ENCODE measurements at places on chromosomes 3 and 15. TPM values are rescaled to one million over a fixed set of nuclear protein-coding genes. Genes with fewer than 3 reads are reported as not detected.

SLC30A4 gene
- 11.9 TPM for total RNA-seq

CCR8 gene
- not detected for total RNA-seq

GALK2 gene
- 90.9 TPM for total RNA-seq

APOD gene
- 0.11 TPM for total RNA-seq

ARNT2 gene
- total RNA-seq = 3.7 TPM

ATP8B4 gene
- total RNA-seq = 2.1 TPM

HLTF gene
- total RNA-seq = 58.2 TPM

STRIT1 gene
- total RNA-seq = not detected

TMC3 gene
- total RNA-seq = not detected

FILIP1L gene
- 15.8 TPM for total RNA-seq

HRH1 gene
- total RNA-seq = 11.4 TPM

WDR73 gene
- total RNA-seq = 30.4 TPM

STRA6 gene
- total RNA-seq = 4.5 TPM

ATP1B3 gene
- 52.6 TPM for total RNA-seq

GOLGA8O gene
- 1.7 TPM for total RNA-seq

QARS1 gene
- 331 TPM for total RNA-seq

ANKRD34C gene
- total RNA-seq = not detected

RAB6B gene
- 0.22 TPM for total RNA-seq

CGNL1 gene
- total RNA-seq = 1.5 TPM

IL17RE gene
- 2.0 TPM for total RNA-seq

UACA gene
- total RNA-seq = 152 TPM

PRR20G gene
- total RNA-seq = not detected

DUOX1 gene
- not detected for total RNA-seq

SPESP1 gene
- total RNA-seq = 3.2 TPM

SNX1 gene
- total RNA-seq = 57.8 TPM

UBAP1L gene
- 1.3 TPM for total RNA-seq

PIGZ gene
- 3.9 TPM for total RNA-seq

MBNL1 gene
- total RNA-seq = 299 TPM

C3orf49 gene
- total RNA-seq = not detected

CCRL2 gene
- total RNA-seq = 0.62 TPM

MYH15 gene
- total RNA-seq = 0.62 TPM

ZDHHC23 gene
- total RNA-seq = 1.1 TPM

STXBP5L gene
- under 0.01 TPM for total RNA-seq

C2CD4B gene
- total RNA-seq = 0.25 TPM

IGSF11 gene
- not detected for total RNA-seq

PLA2G4E gene
- not detected for total RNA-seq

OR5K2 gene
- total RNA-seq = not detected

GOLGA8S gene
- under 0.01 TPM for total RNA-seq

ALDH1A2 gene
- 10.9 TPM for total RNA-seq

RTP1 gene
- not detected for total RNA-seq

CFAP92 gene
- not detected for total RNA-seq

PRSS50 gene
- total RNA-seq = 0.12 TPM

DAZL gene
- not detected for total RNA-seq

GAP43 gene
- total RNA-seq = 0.50 TPM

LRRC31 gene
- not detected for total RNA-seq

CCDC39 gene
- total RNA-seq = 0.12 TPM

DUOX2 gene
- not detected for total RNA-seq

CNTN4 gene
- total RNA-seq = 1.00 TPM

GOLGA8N gene
- total RNA-seq = 11.4 TPM

NEIL1 gene
- 6.1 TPM for total RNA-seq

IGF1R gene
- total RNA-seq = 21.8 TPM

EPHA6 gene
- total RNA-seq = 0.22 TPM

PDZRN3 gene
- total RNA-seq = 27.7 TPM

Measured in uterine smooth muscle cell (primary cell).